ENCODE measurements at places on chromosomes 11 and 22.
A peak's percentile ranks its signal among the peaks of the same experiment; 100 is the strongest.

DNA sequence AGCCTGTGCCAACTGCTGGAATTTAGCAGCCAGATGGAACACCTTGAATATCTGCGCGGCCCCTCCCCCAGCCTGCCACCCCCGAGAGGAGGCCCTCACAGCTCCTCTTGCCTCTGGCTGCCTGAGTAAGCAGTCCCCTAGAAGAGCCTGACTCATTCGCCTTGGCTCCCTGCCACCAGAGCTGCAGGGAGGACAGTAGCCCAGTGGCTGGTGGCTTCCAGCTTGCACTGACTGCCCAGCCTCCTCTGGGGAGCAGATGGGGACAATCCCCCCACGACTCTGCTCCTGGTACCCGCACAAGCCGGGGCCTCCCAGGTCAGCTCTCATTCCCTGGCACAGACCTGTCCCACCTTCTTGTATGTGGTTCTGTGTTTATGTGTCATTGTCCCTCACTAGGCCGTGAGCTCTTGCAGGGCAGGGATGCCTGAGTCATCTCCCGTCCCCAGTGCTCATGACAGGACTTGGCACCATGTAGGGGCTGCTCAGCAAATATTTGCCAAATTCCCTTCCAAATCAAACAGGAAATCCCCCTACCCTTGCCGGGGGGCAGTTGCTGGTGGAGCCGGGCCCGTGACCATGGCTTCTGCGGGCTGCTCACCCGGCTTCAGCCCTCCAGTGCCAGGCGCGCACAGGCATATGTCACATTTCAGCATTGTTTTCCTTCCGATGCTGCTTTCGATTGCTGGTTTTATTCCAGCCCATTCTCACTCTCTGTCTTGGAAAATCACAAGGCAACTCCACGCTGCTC, 43.6 kb downstream of the CACNG2 start:
- peak; percentile 94 for DNase-seq

GRCh38 chr11:134657631-134658030, 245.6 kb upstream of the B3GAT1 start:
- DNase-seq, result no peak

- no peak for DNase-seq
Measured at GRCh38 chr11:35878741-35879140, 65.1 kb upstream of the LDLRAD3 start.

DNA sequence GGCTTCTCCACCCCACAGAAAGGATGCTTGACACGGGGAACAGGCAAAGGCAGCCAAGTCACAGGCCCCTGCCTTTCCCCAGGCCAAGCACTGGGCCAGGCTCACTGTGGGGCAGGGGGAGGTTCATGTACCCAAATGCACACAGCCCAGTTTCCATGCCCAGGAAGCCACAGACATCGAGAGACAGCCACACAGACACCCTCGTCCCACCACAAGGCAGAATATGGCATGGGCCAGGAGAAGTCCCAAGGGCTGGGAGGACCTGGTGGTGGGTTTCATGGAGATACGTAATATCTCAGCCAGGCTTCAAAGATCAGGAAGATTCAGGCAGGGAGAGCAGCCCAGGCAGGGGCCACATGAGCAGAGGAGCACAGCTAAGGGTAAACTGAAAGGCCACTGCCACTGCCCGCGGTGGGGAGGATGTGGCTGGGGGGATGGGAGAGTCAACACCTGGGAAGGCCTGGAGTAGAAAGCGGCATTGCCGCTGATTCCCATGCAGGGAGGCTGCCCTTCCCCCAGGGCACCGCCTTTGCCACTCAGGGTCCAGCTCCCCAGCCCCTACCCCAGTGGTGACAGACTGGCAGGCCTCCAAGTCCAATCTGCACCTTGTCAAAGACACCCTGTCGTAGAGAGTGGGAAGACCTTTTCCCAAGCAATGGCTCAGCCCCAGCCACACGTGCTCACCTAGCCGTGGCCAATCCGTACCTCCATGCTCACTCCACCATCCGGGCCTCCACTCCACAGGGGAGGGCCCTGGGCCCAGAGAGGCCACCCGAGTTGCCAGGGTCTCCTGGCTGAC, 2.4 kb upstream of the MFNG start:
- DNase-seq, result no peak

GRCh38 chr11:85627332-85627997, at the start of gene DLG2:
Gene DLG2, minus strand, starts transcription at chr11:85627344.
- DNase-seq, result peak; percentile 18
